Esophagus mucosa (tissue), 1 donor: ENCODE measurements at places on chromosomes 4 and X. TPM values are rescaled to one million over a fixed set of nuclear protein-coding genes. Genes with fewer than 3 reads are reported as not detected.

GRCh38 chr4:118352843-118353533 is at the start of gene PRSS12:
Gene PRSS12 (minus strand): TSS chr4:118353003. CDS start chr4:118352720, 283 bp downstream.
- ATAC-seq, result peak; percentile 88

DNA sequence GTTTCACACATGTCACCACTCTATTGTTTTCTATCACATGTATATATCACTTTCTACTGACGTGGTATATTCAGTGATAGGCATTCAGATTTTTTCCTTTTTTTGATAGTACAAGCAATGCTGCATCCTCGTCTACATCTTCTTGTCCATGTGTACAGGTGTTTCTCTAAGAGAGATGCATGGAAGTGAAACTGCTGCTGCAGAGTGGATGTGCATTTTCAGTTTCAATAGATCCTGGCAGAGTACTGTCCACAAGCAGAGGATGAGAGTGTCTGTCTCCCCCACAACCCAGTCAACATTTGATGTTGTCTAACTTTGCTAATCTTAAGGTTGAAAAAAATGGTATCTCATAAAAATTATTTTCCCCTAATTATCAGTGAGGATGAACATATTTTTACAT is 194.0 kb upstream of the CASK start:
- no peak for ATAC-seq

- ATAC-seq, result no peak
Observed at GRCh38 chr4:102713096-102713495, 47.7 kb downstream of the MANBA start.

DNA sequence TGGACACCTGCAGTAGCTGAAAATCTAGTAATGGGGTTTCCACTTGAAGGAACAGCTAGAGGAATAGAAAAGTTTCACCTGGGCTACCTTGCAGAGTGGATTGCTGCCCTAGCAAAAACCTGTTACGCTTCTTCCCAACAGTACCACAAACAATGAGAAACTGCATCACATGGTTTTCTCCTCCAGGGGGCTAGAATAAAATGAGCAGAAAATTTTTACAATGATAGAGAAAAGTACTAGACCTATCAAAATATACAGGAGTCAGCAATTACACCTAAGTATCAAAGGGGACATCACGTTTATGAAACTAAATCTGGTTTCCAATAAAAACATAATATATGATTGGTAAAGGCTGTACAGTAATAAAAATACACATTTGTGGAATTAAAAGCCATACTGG is 423.1 kb upstream of the PITX2 start:
- ATAC-seq, result no peak

- ATAC-seq, result no peak
Observed at GRCh38 chr4:924107-925096, 7.7 kb downstream of the GAK start.

DNA sequence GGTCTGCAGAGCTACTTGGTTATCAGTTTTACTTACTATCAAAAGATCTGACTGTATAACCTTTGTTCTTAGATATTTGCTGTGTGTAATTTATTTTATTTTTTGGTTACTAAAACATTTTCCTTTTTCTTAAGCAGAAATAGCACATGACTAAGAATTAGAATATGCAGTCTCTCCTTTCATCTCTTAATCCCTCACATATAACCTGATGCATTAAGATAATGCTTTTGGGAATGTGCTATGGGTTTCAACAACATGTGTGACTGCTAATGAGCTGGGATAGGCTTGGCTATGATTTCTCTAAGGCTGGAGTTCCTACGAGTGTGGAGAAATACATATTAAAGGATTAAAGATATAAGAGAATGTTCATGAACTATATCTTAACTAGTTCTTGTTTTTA is 41.5 kb downstream of the SHROOM3 start:
- no peak for ATAC-seq

- no peak for ATAC-seq
Observed at GRCh38 chr4:7693237-7693608, 246.4 kb downstream of the AFAP1 start.

DNA sequence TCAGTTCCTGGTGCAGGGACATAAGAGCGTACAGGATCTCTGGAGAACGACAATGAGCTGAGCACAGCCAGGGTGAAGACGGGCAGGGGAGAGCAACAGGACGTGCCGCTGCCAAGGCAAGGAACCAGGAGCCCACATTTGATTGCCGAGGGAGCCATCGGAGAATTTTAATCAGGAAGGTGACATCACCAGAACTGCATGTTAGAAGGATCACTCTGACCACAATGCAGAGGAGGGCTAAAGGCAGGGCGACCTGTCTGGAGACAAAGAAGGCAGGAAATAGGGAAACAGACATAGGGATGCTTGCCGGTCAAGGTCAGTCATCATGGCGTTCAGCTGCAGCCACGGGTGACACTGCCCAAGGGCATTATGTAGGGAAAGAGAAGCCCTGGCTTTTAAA is 81.4 kb downstream of the RBM47 start:
- ATAC-seq, result no peak

GRCh38 chr4:52197306-52197705 is 146.2 kb downstream of the SPATA18 start:
- no peak for ATAC-seq

DNA sequence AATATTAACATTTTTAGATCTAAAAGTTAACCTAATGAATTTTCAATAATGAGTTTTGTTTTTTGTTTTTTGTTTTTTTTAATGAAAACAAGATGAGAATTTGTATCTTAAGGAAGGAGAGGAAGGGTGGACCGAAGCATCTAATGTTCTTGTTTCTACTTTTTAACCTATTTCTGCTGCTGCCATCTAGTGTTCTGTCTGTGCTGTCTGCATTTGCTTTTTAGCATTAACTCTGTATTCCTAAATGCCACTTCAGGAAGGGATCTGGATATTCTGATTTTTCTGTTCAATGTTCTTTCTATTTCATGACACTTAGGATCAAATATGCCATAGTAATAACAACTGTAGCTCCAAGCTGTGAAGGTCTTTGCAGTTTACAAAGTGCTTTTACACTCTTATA is 161.7 kb downstream of the BRWD3 start:
- ATAC-seq, result no peak

DNA sequence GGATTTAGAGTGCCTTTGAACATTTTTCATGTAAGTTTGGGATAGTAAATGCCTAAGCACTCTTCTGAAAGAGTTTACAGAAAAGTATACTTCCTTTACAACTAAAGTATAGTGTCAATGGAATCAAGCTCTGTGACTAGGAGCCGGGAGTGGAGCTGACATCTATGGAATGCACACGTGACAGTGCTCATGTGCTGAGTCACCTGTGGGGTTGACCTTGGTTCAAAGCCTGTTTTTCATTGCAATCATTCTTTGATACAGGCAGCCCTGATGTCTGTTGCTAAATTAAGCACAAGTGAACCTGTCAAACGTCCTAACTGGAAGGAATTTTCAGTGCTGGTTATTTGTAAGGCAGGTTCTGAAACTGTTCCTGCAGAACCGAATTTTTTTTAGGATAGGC is 82.5 kb downstream of the GPAT3 start:
- peak; percentile 95 for ATAC-seq

DNA sequence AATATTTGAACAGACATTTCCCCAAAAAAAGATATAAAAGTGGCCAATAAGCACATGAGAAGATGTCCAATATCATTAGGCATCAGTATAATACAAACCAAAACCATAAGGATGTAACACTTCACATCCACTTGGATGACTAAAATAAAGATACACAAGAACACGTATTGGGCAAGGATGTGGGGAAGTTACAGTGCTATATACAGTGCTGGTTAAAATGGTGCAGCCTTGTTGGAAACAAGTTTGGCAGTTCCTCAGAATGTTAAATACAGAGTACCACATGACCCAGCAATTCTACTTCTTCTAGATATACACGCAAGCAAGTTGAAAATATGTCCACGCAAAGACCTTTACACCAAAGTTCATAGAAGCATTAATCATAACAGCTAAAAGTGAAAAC is 58.9 kb downstream of the HAUS3 start:
- ATAC-seq, result no peak

- ATAC-seq, result peak; percentile 59
Observed at GRCh38 chr4:157978680-157979361, 194.0 kb downstream of the GASK1B start.

DNA sequence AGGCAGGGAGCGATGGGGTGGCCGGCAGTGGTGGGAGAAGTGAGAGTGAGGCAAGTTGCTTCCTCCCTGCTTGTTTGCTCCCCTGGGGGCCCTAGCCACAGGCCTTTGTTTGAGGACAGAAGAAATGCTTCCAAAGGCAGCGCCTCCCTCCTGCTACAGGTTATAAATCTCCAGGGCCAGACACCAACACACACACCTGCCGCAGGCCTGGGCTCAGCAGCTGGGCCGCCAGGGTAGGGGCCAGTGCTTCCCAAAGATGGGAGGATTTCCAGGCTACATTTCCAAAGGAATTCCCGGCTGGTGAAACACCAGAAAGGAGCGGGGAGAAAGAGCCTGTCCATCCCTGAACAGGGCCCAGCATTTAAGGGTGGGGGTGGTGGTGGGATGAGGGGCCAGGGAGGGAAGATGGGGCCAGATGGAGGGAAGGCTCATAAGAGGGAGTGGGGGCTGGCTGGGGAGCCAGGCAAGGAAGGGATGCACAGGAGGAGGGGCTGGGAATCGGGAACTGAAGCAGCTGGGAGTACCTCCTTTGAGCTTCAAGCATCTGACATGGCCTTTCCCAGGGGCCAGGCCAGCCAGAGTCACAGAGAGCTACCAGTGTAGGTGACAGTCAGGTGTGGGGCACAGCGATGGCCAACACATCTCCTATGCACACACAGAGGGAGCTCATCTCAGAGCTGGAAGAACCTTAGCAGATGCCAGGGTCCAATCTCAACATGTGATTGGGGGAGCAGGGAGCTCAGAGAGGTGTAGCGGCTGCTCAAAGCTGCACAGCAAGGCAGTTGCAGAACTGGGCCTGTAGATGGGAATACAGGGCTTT is 143.9 kb downstream of the PJA1 start:
- ATAC-seq, result no peak

- ATAC-seq, result no peak
Observed at GRCh38 chrX:84322083-84322827, 134.3 kb upstream of the RPS6KA6 start.

DNA sequence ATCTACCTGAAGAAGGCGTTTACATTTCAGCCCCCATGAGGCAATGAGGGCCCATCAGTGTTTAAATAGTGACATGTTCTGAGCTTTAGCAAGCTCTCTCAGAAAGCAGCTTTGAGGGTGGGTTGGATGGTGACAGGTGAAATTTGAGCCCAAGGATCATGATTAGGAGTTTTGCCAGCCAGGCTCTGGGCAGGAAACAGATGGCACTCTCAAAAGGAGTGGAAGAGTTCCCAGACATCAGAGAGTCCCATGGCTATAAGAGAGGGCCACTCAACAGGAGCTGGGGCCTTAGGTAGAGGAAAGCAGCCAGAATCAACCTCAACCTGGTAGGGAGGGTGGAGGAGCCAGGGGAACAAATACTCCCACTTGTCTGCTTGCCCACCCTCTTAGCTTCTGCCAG is 499.8 kb downstream of the MID1IP1 start:
- no peak for ATAC-seq

DNA sequence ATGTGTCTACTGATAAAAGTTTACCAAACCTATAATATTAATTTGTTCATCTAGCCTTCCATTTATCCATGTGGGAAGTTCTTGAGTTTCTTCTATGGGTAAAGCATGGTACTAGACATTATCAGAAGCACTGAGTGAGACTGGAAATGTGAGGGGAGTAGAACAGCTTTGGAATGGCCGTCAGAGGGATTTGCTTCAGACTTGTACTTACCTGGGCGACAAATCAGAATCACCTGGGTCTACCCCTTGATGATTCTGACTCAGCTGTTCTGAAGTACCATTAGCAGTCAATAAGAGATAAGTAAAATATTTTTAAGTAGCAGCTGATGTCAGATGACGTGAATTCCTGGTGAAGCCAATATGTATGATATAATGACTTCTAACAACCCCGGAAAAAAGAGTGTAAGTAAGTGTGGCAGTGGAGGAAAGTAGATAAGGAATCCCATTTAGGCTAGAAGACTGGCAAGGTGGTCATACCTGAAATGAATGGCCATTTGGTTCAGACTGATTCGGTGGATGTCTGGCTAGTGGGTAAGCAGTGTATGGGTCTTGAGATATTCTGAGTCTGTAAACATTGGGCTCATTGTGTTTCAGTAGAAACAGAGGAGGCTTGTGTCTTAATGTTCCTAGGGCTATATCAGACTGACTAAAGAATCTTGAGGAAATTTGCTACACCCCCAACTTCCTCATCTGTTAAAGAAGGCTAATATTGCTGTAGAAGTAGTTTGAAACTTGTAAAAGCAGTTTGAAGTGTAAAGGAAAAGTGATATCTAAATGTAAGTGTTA is 409.2 kb downstream of the NKX6-1 start:
- no peak for ATAC-seq

DNA sequence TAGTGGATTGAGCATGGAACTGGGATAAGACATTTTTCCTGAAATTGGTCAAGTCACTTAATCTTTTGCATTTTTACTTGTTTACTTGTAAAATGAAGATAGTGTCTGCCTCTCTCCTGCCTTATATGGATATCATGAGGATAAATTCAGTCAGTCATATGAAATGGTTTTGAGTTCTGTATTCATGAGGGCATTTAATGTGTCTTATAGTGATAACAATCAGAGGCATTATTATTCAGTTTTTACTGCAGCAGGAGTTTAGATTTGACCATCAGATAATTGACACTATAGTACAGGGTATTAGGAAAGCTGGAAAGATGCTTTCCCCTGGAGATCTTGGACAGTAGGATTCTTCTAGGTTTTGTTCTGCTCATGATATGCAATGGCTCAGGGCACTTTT is 26.0 kb downstream of the NPNT start:
- no peak for ATAC-seq

GRCh38 chr4:52052475-52052780 is 1.3 kb downstream of the SPATA18 start:
- ATAC-seq, result no peak

Gene ARSD
- 33.3 TPM for total RNA-seq

Gene SSX4
- total RNA-seq, result not detected

Gene MAGEA10
- total RNA-seq, result not detected

Gene ADAM29
- not detected for total RNA-seq

Gene TRO
- 2.7 TPM for total RNA-seq

Gene ITM2A
- 13.8 TPM for total RNA-seq

Gene TRIM61
- total RNA-seq, result not detected
